ENCODE measurements at places on chromosomes 13 and 19. TPM values are rescaled to one million over a fixed set of nuclear protein-coding genes. Genes with fewer than 3 reads are reported as not detected.
A peak's percentile ranks its signal among the peaks of the same experiment; 100 is the strongest.

The FAM187B gene
- total RNA-seq: not detected

GRCh38 chr19:39144290-39145071 lies 18.9 kb downstream of the PAK4 start:
- no peaks in the 10 kb centered on the region for H3K4me1 ChIP-seq
- H3K36me3 ChIP-seq: no peaks in the 10 kb centered on the region
- H3K4me3 ChIP-seq: no peak overlapping the region
- no peak overlapping the region for H3K27ac ChIP-seq
- H3K27me3 ChIP-seq: no peaks in the 10 kb centered on the region
- DNase-seq: peak; percentile 76

- H3K27me3 ChIP-seq: no peaks in the 10 kb centered on the region
- DNase-seq: no peak
- H3K4me3 ChIP-seq: no peak overlapping the region
- H3K27ac ChIP-seq: no peak overlapping the region
- H3K36me3 ChIP-seq: no peaks in the 10 kb centered on the region
- H3K4me1 ChIP-seq: no peaks in the 10 kb centered on the region
These were observed 12.3 kb downstream of the CEACAM20 start for GRCh38 chr19:44517146-44517545.

DNA sequence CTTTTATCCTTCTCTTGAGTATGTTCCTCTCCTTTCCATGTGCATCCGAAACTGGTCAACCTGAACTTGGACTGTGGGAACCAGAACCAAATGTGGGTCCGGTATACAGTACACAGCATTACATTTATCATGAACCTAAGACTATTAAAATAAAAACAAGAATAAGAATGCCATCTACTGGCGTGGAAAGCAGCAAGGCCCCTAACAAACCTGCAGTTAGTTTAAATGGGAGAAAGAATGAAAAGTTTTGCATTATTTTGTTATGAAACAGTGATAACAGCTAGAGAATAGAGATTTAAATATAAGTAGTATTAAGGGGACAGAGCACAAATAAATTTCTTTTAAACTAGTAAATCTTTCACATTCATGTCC lies 159.5 kb downstream of the RBM26 start:
- no peak for DNase-seq
- H3K36me3 ChIP-seq: no peaks in the 10 kb centered on the region
- no peak overlapping the region for H3K27ac ChIP-seq
- H3K4me1 ChIP-seq: no peaks in the 10 kb centered on the region

- no peak overlapping the region for H3K4me3 ChIP-seq
- no peak overlapping the region for H3K27ac ChIP-seq
- no peak for DNase-seq
- H3K36me3 ChIP-seq: no peaks in the 10 kb centered on the region
- H3K27me3 ChIP-seq: peaks cover 3% of the 10 kb centered on the region
These were observed 207.4 kb downstream of the NHLRC3 start for GRCh38 chr13:39245688-39246087.

All from osteoblast (primary cell).